Stimulated activated CD8-positive, alpha-beta memory T cell treated with anti-CD3 and anti-CD28 coated beads, Interleukin-2, amount 100 ng/mL, for 1 hour (primary cell): ENCODE measurements at places on chromosomes 7 and 10.

- no peak for DNase-seq
Measured at GRCh38 chr10:21954132-21954531, 49.4 kb downstream of the DNAJC1 start.

DNA sequence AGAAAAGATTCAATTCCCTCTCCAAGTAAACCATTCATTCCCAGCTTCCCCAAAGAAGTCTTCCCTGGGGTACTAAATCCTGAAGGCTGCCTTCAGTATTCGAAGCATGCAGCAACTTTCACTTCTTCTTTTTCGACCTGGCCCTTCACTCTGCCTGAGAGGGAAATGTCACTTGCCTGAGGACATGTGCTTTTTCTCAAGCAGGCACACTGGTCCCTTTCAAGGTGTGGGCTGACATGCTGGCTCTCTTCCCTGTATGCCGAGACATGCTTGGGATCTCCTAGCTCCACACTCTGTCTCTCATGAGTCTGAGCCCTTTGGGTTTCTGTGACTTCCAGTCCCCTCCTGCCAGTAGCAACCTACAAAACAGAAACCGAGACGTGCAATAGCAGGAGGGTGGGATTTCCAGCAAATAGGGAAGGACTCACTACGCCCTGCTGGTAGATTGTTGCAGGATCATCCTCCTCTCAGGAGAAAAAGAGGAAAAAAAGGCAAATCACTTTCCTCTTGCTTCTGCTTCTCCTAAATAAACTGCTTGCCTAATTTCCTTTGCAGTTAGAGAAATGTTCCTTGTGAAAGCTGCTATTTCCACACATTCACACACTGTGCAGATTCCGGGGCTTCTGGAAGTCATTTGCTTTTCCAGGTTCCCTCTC, 33.5 kb downstream of the FIGNL1 start:
- DNase-seq, result no peak

DNA sequence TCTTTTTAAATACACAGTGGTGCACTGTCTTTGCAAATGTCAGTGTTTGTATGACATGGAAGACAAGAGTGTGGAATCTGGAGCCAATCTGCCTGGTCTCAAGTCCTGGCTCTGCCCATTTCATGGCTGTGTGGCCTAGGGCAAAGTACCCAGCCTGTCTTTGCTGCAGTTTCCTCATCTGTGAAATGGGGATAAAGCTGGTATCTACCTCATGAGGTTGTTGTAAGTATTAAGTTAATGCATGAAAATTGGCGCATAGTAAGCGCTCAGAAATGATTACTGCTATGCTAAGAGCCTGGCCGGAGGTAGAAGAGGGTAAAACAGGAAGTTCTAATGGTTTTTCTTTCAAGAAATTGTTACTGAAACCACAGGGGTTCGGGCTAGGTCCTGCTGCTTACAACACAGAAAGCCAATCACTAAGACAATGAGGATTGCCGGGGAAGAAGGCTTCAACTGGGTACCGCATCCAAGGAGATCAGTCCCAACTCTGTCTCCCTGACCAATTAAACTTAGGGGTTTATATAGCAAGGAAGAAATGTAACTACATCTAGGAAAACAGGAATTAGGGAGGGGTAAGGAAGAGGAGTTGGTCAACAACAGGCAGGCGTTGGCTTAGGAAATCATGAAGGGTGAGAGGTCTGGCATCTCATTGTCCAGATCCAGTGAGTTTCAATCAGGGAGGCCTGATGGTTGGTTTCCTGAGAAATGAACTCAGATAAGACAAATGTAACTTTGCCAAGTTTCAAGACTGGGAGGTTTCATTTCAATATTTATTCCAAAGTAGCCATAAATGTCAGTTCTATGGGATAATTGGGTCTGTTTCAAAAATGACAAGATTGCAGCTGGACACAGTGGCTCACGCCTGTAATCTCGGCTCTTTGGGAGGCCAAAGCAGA, 57.0 kb downstream of the CHST3 start:
- no peak for DNase-seq

DNA sequence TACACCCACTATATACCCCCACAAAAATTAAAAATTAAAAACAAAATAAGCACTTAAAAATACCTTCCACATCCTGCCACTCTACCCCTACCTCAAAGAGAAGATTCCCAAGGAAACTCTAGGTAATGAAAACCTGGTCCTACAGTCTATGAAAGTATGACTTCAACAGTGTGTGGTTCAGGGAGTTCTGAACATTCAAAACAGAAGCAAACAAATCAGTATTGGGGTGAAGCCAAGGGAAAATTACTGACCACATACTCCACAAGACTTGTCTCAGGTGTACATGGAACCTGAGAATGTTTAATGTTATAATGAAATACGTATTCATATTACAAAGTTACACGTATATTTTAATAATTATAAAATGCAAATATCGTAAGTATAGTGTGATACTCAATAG, 20.3 kb upstream of the LIPM start:
- no peak for DNase-seq

DNA sequence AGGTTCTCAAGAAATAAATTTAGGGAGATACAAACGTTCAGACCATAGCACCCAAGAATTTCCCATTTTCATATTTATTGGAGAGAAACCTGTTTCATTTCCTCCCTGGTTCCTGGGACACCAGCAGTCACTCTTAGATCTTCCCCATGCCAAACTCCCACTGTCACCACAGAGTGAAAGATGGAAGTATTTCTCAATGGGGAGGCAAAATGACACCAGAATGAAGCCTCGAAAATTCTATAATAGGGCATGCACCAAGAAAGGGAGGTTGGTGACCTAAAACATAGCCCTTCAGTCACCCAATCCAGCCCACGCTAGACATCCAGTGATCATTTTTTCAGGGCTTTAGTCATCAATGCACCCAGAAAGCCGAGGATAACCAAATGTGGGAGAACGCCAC, 148.1 kb upstream of the PLXDC2 start:
- no peak for DNase-seq

DNA sequence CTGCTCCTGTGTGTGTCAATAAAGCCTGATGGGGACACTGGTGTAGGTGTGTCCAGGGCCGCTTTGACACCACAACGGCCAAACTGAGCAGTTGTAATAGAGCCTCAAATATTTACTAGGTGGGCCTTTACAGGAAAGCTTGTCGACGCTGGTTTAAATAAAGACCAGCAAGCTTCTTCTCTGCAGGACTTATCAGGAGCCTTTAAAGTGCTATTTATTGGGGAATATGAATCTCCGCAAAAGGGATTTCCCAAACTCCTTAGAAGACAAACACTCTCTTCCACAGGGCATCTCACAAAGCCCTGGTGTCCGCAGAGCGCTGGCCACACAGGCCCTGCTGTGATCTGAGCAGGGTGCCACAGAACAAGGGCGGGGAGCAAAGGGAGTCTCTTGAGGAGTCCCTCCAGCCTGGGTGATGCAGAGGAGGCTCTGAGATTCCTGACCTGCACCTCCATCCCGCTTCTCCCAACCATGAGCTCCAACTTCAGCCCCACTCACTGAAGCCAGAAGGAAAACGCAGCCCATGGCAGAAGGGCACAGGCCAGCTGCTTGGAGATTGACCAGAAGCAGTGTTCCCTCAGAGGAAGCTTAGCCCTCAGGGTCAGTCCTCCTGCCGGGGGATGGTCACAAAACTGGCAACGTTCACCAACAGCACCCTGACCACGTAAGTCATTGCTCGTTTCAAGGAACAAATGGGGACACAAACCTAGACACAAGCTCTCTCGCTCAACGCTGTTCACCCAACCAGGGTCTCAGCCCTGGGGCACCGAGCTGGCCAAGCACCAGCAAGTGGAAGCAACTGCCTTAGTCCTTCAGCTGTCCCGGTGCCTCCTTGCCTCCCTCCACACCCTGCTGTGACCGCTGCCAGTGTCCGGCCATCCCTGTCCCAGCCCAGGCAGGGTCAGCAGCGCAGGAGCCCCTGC, 129.5 kb downstream of the OAT start:
- DNase-seq, result no peak

DNA sequence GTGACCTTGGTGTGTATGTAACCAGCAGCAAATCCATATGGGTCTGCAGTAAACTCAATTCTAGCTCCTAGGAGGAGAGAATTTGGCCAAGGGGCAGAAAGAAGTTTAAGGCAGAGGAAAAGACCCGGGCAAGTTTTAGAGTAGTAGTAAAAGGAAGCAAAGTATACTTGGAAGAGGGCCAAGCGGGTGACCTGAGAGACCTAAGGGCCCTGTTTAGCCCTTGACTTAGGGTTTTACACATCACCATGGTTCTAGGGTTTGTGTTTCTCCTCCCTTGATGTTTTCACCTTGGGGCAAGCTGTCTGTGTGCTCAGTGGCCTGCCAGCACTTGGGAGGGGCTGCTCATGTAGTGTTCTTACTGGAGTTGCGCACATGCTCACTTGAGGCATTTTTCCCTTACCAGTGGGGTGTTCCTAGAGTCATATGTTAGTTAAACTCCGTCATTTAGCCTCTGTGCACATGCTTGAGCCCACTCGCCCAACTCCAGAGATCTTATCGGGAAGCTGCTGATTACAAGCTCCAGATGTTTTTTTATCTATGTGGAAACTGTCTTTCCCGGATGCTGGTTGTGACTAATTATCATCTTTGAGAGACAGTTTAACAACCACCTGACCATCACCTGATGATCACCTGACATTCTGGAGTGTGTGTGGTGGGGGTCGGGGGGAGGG, 137.6 kb upstream of the PRSS1 start:
- DNase-seq, result no peak

DNA sequence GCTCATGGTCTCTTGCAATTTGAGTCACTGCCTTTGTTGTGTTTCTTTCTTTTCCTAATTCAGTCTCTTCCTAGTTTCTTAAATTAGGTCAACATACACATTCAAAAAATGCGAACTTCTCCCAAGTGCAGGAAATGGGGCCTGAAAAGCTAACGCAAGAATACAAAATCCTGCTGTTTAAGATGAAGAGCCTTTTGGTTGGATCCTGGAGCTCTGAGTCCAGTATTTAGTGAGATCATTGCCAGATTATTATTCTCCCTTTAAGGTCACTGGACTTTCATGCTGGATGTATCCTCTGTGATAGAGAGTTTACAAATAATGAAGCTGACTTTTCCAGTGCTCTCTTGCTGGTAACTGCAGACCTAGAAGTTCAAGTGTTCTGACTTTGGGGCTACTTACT, 401.9 kb upstream of the MKI67 start:
- no peak for DNase-seq

DNA sequence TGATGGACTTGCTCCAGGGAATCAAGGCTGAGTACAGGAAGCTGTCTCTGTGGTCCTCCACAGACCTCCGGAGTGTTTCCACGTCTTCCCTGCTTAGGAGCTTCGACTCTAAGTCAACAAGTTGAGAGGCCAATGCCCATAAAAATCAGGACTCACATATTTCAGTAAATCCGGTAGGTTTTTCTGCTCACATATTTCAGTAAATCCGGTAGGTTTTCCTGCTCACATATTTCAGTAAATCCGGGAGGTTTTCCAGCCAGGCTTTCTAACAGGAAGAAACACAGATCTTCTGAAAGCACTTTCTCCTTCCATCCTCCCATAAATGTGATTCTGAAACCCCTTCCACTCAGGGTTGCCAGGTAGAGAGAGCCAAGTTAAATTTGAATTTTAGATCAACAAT, 340.1 kb upstream of the SHH start:
- DNase-seq, result no peak

- DNase-seq, result no peak
Measured at GRCh38 chr10:119782981-119783664, 57.3 kb downstream of the INPP5F start.

DNA sequence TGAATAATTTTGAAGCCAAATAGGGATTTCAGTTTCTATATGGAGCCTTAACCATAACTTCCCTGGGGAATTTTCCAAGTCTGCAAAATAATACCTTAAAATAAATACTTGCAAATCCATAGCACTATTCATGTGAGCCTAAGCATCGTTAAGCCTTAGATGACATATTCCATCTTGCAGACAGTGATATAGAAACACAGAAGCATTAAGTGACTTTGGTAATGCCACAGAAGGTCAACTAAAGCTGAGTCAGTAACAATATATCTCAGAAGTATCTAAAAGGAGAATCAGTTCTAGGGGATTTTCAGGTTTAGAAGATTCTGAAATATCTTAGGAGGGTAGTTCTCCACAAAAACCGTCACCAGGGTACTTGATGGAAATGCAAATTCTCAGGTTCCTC, 163.4 kb upstream of the COL1A2 start:
- DNase-seq, result no peak

GRCh38 chr7:104126411-104126841, 81.4 kb downstream of the ORC5 start:
- DNase-seq, result no peak

DNA sequence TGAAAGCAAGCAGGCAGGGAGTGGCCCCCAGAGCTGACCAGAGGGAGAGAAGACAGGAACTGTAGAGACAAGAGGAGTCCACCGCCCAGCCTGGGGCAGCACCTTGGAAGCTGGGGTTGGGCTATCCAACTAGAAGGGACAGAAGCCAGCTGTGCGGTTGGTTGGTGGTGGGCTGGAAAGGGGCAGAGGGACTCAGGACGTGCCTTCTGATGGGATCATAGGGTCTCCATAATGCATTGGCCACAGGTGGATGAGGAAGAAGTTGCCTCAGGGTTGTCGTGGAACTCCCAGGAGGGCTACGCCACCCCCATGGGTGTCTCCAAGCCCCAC, 114.0 kb upstream of the RET start:
- DNase-seq, result no peak

DNA sequence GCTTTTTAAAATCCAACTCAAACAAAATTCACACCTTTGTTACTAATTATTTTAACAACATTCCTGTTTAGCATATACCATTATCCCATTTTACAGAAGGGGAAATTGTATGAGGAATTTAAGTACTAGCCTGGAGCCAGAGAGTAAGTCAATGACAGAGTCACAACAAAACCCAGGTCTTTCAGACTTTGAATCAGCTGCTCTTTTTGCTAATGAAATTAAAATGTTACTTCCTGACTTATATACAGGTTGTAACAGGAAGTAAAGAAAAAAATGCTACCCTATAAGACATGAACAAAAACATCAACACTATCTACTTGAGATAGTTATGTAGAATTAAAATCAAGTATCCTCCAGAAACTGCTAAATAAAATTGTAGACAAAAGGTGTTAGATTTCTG, 82.6 kb upstream of the ASAH2 start:
- DNase-seq, result no peak

DNA sequence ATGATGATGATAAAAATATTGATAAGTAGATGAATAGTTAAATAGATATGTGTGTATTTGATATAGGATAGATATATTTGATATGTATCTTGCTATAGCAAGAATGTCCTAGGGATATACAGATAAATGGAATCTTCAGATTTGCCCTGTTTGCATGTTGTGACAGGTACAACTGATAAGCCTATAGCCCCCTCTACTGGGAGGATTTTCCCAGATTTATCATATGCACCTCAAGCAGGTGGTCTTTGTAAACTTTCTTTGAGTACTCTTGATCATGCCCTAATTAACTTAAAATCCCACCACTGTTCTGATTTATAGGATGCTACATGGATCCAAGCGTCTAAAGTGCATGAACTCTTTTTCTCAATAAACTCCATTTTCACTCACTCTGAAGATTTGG, 1050.7 kb downstream of the SORCS3 start:
- DNase-seq, result no peak

GRCh38 chr10:109411917-109412316, 511.4 kb downstream of the XPNPEP1 start:
- no peak for DNase-seq

DNA sequence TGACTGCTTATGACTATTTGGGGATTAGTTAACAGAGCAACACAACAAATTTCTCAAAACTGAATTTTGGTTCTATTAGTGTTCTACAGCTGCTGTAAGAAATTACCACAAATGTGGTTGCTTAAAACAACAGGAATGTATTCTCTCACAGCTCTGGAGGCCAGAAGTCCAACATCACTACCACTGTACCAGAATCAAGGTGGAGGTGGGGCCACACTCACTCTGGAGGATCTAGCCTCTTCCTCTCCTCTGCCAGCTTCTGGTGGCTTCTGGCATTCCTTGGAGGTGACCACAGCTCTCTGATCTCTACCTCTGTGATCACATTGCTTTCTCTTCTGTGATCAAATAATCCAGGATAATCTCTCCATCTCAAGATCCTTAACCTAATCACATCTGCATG, 194.7 kb upstream of the BMPER start:
- DNase-seq, result no peak
